ENCODE measurements at places on chromosomes 3 and 15. TPM values are rescaled to one million over a fixed set of nuclear protein-coding genes. Genes with fewer than 3 reads are reported as not detected.

CIP2A gene
- 72.9 TPM for total RNA-seq

PEX11A gene
- 3.5 TPM for total RNA-seq

SEMA7A gene
- 113 TPM for total RNA-seq

ADAMTS17 gene
- total RNA-seq = 0.06 TPM

EBLN2 gene
- 1.7 TPM for total RNA-seq

LRRK1 gene
- 8.8 TPM for total RNA-seq

SYNPR gene
- not detected for total RNA-seq

SELENOK gene
- total RNA-seq = 49.9 TPM

DNA sequence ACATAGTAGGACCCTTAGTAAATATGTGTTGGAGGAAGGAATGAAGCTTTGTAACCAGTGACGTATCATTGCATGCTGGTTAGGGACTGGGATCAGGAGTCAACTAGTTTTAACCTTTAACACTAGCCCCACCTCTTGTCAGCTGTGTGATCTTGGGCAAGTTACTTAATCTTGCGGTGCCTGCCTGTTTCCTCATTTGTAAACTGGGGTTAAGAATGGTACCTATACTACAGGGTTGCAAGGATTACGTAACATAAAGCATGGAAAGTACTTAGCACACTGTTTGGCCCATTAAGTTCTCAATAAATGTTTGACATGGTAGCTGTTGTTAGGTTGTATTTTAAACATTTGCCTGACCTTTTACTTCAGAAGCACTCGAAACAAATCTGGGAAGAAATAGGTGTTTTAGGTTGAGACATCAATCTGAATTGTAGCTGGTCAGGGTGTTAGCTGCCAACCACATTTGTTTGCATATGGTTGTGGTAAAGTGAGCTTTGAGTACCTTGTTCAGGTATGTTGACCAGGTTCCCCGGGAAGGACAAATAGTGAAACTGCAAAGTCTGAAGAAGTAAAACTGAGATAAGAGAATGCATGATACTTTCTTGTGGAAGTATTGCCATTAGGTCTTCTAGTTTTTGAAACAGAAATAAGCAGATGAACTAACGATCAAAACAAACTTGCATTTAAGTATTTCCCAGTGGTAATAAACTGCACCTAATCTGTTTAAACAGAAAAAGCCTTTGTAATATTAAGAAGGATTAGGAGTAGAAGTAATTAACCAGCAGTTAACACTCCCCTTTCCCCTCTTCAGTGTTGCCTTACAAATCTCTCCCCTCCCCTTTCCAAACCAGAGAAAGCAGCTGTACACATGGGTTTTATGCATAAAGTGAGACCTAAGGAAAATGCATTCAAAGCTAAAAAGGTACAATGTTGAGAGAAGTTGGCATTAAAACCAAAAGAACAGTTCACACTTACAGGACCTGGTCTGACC lies 25.8 kb upstream of the SCAANT1 start:
- DNase-seq = no peak

DNA sequence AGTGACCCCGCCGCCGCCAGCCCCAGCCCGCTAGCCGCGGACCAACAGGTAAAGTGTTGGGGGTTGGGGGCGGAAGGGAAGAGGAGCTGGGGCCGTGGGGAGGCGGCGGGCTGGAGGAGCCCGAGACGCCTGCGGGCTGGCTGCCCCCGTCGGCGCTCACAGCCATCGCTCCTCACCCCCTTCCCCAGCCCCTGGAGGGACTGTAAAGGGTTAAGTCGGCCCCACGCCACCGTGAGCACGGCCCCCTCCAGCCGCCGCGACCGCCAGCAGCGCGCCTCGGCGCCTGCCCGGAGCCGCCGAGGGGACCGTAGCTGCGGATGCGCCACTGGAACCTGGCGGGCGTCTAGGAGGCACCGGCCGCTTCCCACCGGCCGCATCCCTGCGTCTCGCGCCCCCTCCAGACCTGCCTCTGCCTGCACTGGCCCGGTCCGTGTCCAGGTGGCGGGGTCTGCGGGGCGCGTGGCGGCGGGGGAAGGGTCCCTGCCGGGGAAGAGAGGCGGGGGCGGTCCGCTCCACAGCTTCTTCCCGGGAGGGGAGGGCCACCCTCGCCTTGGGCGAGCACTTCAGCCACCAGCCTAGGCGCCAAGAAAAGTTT lies 522 bp downstream of the MED12L start:
- no peak for DNase-seq

GRCh38 chr3:33886015-33886414 lies 87.6 kb downstream of the PDCD6IP start:
- no peak for DNase-seq

GRCh38 chr3:7854266-7854665 lies 647.4 kb upstream of the LMCD1 start:
- no peak for DNase-seq

DNA sequence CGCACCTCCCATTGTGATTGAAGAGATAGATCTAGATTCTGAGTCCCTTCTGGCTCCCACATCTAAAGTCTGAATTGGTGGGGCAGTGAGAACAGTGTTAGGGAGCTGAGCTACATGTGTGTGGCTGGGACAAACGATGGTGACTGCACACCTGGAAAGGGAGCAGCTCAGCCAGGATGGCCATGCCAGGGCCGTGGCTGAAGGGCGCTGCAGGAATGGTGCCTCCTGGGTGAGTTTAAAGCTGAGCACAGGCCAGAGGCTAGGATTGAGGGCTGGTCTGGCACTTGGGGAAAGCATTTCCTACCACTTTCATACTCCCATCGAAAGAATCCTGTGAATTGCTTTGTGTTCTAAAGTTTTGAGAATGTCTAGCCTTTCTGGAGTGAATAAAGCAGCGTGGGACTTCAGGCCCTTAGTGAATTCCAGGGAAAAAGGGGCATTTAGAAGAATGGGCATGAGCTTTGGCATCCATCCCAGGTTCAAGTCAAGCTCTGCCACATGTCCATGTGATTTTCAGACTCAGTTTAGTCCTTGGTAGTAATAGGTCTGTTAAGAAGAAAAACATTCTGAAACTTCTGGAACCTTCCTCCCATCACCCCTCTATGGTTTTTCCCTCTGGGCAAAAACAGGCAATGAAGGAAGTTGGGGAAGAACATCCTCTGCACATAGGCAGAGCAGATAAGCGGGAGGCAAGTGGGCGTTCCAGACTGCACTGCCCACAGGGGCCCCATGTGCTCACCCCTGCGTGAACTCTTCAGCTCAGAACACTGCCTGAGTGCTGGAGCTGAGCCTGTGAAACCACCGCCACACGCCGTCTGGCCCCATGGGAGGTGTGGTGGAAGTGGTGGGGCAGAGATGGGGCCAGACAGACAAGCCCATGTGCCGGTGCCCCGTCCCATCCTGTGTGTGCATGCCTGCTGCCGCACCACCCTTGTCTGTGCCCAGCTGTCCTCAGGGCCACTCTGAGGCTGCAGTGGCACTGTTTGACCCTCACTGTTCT lies 12.9 kb upstream of the CPNE9 start:
- no peak for DNase-seq

DNA sequence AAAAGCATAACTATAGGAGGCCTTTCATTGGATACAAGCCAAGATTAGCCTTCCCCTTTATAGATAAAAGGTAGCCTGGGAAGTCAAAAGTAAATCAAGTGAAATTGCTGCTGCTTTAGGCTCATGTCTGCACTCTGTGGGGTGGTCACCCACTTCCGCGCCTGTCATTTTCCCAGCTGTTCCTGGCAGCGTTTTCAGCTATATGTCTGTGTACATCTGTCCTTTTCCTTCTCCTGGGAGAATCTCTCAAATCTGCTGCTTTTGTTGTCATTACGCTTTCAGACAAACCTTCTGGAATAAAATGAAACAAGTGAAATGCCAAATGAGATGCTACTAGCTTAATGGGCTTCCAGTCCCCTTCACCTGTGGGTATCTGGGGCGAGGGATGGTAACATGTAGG lies 211.8 kb downstream of the MCTP2 start:
- DNase-seq = no peak

- DNase-seq = no peak
These were observed 85.2 kb upstream of the CCDC39 start for GRCh38 chr3:180764481-180764880.

GRCh38 chr3:181906338-181906737 lies 194.6 kb downstream of the SOX2 start:
- DNase-seq = no peak

GRCh38 chr15:41634072-41634626 lies 26.1 kb upstream of the MGA start:
- DNase-seq = no peak

- DNase-seq = no peak
These were observed 159.8 kb downstream of the ALCAM start for GRCh38 chr3:105526360-105527111.

Measured in epithelial cell of proximal tubule (primary cell).